ENCODE measurements at places on chromosomes 3 and 15.

DNA sequence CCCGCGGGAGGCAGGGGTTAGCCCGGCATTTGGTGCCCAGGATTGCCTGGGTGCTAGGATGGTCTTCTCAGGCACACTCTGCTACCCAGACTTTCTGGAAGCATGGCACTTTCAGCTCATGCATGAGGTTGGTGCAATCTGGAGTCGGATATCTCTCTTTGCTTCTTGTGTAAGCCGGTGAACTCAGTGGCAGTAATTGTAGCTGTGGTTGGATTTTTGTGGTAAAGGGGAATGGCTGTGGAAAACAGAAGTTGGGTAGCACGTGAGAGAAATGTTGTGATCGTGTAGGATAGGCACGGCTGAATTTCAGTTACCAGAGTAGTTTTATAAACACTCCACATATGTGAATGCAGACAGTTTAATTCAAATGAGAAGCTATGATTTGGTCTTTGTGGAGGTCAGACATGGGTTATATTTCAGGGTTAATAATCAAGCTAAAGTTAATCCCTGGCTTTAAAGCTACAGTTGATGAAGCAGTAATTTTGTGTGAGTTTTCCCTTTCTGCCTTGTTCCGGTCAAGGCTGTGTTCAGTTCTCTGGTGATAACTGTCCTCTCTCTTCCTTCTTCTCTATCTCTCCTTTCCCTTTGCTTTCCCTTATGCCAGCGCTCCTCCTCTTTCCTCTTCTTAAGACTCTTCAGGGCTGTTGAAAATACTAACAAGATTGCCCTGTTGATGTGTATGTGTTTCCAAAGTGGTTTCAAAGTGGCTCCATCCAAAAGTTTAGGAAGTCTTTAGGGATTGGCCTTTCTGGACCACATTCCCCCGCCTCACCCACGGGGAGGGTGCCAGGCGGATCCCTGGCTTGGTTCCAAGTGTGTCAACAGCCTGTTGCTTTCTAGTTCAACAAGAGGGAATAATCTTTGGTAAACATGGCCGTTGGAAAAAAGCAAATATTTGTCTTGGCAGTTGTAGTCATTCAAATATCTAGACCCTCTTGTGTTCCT is 404.6 kb upstream of the C2CD4B start:
- peaks cover 14% of the 10 kb centered on the region for H3K4me1 ChIP-seq
- peak overlapping the region; percentile 24 for H3K27ac ChIP-seq
- H3K36me3 ChIP-seq = no peaks in the 10 kb centered on the region
- DNase-seq = peak; percentile 96
- peaks cover 23% of the 10 kb centered on the region for H3K27me3 ChIP-seq

DNA sequence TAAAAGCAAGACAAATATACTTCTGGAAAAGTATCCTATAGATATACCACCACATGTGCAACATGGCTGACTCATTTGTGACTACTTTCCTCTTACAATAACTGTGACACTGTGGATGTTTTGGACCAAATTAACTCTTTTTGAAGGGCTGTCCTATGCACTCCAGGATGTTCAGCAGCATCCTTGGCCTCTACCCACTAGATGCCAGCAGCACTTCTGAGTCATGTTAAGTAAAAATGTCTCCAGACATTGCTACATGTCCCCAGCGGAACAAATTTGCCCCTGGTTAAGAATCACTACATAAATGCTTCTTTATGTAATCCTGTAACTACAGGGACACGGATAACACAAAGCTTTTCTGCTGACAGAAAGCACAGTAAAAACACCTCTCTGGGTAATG is 32.0 kb downstream of the RUVBL1 start:
- no peaks in the 10 kb centered on the region for H3K27me3 ChIP-seq
- H3K36me3 ChIP-seq = peaks cover 18% of the 10 kb centered on the region
- no peak overlapping the region for H3K4me3 ChIP-seq
- peaks cover 5% of the 10 kb centered on the region for H3K4me1 ChIP-seq
- no peak overlapping the region for H3K27ac ChIP-seq
- peak; percentile 31 for DNase-seq

- H3K27me3 ChIP-seq = peaks cover 8% of the 10 kb centered on the region
- H3K36me3 ChIP-seq = no peaks in the 10 kb centered on the region
- H3K4me1 ChIP-seq = peaks cover 7% of the 10 kb centered on the region
- DNase-seq = no peak
Measured at GRCh38 chr3:59407425-59407824, 357.6 kb upstream of the CFAP20DC start.

- no peaks in the 10 kb centered on the region for H3K36me3 ChIP-seq
- H3K27ac ChIP-seq = no peak overlapping the region
- H3K4me3 ChIP-seq = no peak overlapping the region
- H3K27me3 ChIP-seq = no peaks in the 10 kb centered on the region
- H3K4me1 ChIP-seq = peaks cover 14% of the 10 kb centered on the region
Measured at GRCh38 chr3:54878145-54878544, 49.7 kb downstream of the LRTM1 start.

DNA sequence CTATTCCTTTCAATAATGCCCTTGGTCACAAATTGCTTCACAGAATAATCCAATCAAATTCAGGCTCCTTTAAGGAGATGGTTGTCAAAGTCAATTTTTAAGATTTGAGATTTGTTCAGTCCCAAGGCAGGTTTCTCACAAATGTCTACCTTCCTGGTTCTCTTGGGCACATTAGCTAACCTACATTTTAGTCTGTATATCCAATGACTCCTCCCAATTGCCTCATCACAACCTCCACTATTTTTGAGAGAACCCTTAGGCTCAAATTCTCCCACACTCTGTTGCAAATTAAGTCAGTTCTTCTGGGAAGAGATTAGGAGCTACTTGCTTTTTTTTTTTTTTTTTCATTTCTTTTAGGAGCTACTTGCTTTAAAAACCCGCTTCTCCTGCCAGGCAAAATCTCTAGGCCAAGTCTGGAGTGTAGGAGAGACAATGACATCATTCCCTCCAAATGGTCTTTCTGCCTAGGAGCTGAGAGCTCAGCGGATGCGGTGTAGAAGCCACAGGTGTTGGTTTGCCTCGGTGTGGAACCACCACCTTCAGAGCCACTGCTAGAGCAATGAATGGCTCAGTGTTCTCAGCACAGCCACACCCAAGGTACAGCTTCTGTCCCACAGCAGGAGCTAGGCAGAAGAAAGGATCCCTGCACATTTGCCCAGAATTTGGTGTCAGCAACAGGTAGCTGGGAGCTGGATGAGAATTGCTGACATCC is 10.0 kb upstream of the INO80 start:
- no peak overlapping the region for H3K4me3 ChIP-seq
- H3K27ac ChIP-seq = no peak overlapping the region
- no peak for DNase-seq
- no peaks in the 10 kb centered on the region for H3K4me1 ChIP-seq

- DNase-seq = peak; percentile 79
- no peaks in the 10 kb centered on the region for H3K27me3 ChIP-seq
- no peak overlapping the region for H3K4me3 ChIP-seq
- H3K27ac ChIP-seq = peak overlapping the region; percentile 81
- H3K36me3 ChIP-seq = peaks cover 4% of the 10 kb centered on the region
Measured at GRCh38 chr3:127764841-127765362, 57.4 kb downstream of the MGLL start.

GRCh38 chr3:100954199-100954935 is 38.9 kb downstream of the ABI3BP start:
- peaks cover 1% of the 10 kb centered on the region for H3K4me1 ChIP-seq
- H3K4me3 ChIP-seq = no peak overlapping the region
- no peak overlapping the region for H3K27ac ChIP-seq
- no peaks in the 10 kb centered on the region for H3K36me3 ChIP-seq
- peak; percentile 47 for DNase-seq

DNA sequence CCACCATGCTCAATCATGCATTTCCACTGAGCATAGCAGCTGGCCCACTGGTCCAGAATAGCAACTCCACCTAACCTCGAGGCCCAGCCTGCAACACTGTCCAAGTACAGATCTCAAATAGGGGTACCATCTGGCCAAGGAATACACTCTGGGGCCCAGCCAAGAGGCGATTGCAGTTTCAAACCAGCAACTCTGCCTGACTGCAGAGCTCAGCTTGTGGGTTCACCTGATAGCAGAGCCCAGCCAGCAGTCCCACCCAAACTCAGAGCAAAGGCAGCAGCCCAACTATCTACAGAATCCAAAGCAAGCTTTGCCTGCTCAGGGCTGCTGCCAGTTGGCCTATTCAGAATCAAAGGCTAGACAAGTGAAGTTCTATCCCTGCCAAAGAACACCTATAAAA is 30.5 kb downstream of the POLQ start:
- H3K36me3 ChIP-seq = peaks cover 1% of the 10 kb centered on the region
- H3K4me1 ChIP-seq = no peaks in the 10 kb centered on the region
- H3K27me3 ChIP-seq = no peaks in the 10 kb centered on the region
- H3K27ac ChIP-seq = no peak overlapping the region

GRCh38 chr3:95148107-95148506 is 1085.2 kb downstream of the NSUN3 start:
- H3K4me3 ChIP-seq = no peak overlapping the region
- H3K27me3 ChIP-seq = no peaks in the 10 kb centered on the region
- no peak for DNase-seq

DNA sequence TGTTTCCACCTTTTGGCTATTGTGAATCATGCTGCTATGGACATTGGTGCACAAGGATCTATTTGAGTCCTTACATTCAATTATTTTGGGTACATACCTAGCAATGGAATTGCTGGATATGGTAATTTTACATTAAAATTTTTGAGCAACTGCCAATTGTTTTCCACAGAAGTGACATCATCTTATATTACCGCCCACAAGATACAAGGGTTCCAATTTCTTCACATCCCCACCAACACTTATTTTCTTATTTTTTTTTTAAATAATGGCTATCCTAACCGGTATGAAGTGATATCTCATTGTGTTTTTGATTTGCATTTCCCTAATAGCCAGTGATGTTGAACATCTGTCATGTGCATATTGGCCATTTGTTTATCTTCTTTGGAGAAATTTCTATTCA is 22.5 kb upstream of the NPTN start:
- no peak overlapping the region for H3K27ac ChIP-seq
- DNase-seq = no peak
- no peaks in the 10 kb centered on the region for H3K36me3 ChIP-seq
- H3K27me3 ChIP-seq = peaks cover 13% of the 10 kb centered on the region

- no peaks in the 10 kb centered on the region for H3K27me3 ChIP-seq
- no peak overlapping the region for H3K4me3 ChIP-seq
- no peak overlapping the region for H3K27ac ChIP-seq
- H3K36me3 ChIP-seq = peaks cover 83% of the 10 kb centered on the region
Measured at GRCh38 chr3:48588230-48588629, 6.9 kb downstream of the COL7A1 start.

DNA sequence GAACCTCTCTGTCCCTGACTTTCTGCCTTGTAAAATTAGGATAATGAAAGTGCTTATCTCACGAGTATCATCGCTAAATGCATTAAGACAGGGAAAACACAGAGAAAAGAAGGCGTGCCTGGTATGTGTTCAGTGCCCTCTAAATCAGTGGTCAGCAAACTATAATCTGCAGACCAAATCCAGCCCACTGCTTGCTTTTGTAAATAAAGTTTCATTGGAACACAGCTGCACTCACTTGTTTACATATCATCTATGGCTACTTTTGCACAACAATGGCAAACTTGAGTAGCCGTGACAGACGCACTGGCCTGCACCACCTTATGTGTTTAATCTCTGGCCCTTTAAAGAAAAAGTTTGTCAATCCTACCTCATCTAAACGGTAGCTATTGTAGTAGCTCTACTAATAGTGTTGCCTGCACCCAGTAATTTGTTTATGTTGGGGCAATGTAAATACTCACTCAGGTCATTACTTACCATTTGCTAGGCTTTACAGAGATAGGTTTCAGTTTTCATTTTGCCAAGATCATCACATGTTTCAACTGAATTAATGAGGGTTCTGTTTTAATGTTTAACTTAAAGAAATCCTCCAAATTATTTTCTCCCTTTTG is 229.4 kb downstream of the FEZF2 start:
- no peak for DNase-seq
- peaks cover 3% of the 10 kb centered on the region for H3K4me1 ChIP-seq
- no peak overlapping the region for H3K4me3 ChIP-seq
- no peaks in the 10 kb centered on the region for H3K36me3 ChIP-seq
- no peaks in the 10 kb centered on the region for H3K27me3 ChIP-seq

DNA sequence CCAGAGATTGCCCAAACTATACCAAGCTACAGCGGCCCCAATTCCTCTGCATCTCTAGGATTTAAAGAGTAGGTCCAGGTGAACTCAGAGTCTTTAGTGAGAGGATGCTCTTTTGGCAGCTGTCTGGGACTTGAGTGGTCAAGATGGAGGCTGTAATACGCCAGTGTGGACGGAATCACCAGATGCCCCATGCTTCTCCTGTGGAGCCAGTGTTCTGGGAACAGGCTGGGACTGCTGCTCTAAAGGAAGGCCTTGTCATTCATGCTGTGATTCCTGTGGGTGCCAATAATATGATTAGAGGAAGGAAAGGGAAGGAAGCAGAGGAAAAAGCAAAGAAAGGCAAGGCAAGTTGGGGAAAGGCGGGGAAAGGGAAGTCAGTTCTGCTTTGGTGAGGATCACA is 17.4 kb upstream of the NOX5 start:
- H3K27me3 ChIP-seq = peaks cover 27% of the 10 kb centered on the region
- H3K4me3 ChIP-seq = no peak overlapping the region
- H3K36me3 ChIP-seq = no peaks in the 10 kb centered on the region
- no peak overlapping the region for H3K27ac ChIP-seq

- H3K4me1 ChIP-seq = no peaks in the 10 kb centered on the region
- no peaks in the 10 kb centered on the region for H3K27me3 ChIP-seq
- no peak overlapping the region for H3K4me3 ChIP-seq
- H3K36me3 ChIP-seq = no peaks in the 10 kb centered on the region
Measured at GRCh38 chr15:46207341-46207740, 572.5 kb downstream of the SQOR start.

DNA sequence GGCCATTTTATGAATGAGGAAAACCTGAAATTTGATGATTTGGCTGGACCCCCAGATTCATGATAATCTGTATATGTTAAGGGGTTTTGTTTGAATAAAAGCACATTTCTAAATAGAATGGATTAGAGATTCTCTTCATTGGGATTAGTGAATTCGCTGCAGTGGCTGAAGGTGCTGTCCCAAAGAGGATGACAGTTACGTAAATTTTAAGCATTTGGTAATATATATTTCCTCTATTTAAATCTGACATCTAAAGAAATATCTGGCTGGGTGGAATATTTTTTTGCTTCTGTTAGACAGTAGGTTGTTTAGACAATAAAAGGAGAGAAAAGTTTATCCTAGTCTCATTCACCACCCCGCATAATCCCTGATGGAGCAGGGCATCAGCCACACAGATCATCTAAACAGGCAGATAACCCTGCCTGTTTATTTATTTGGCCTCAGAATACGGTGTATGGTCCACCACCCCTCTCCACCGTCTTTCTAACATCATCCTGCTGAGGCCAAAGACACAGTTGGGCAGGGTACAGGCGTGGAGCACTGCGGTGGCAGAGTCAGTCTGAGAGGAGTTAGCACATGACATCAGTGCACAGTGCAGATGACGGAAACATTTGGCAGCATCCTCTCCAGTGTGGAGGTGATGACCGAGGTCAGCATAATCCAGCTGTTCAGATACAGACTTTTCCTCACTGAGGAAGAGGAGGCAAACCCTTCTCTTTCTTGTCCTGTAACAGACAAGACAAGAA is 20.4 kb upstream of the NFKBIZ start:
- peaks cover 4% of the 10 kb centered on the region for H3K4me1 ChIP-seq
- H3K36me3 ChIP-seq = no peaks in the 10 kb centered on the region
- H3K4me3 ChIP-seq = 0 out of 2 replicates have a peak overlapping the region, but pooled peaks have one; percentile 0
